Tongue (tissue), 3 donors: ENCODE measurements at places on chromosomes 7 and 10. TPM values are rescaled to one million over a fixed set of nuclear protein-coding genes. Genes with fewer than 3 reads are reported as not detected.

KCNIP2 gene
- total RNA-seq: 0.92 TPM

HOXA4 gene
- not detected for total RNA-seq

SLC29A4 gene
- 11.2 TPM for total RNA-seq

AKR1B1 gene
- 78.2 TPM for total RNA-seq

HHEX gene
- 4.6 TPM for total RNA-seq
